ENCODE measurements at places on chromosomes 1 and 21.

GRCh38 chr1:67566803-67567377 lies 118.1 kb upstream of the GADD45A start:
- no peak for DNase-seq

- no peak for DNase-seq
Observed at GRCh38 chr1:98054367-98054701, 133.5 kb upstream of the DPYD start.

GRCh38 chr1:51843948-51844347 lies 34.6 kb downstream of the NRDC start:
- no peak for DNase-seq

DNA sequence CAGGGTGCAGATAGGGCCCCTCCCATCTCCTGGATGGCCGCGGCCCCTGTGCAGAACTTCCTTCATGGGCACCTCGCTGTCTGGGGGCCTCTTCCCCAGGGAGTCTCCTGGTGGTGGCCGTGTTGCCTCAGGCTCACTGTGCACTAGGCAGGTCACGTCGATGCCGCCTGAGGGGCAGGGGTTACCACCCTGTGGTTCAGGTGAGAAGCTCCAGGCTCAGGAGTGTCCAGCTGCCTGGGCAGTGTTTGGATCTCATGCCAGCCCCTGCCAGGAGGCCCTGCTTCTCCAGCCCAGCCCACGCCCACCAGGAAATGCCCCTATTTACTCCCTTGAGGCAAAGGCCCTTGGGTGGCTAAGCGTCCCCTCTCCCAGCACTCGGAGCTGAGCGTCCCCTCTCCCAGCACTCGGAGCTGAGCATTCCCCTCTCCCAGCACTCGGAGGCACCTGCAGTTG lies 2.1 kb downstream of the ITGB2 start:
- no peak for DNase-seq

- DNase-seq: no peak
Observed at GRCh38 chr1:190608282-190608681, 130.6 kb upstream of the BRINP3 start.

DNA sequence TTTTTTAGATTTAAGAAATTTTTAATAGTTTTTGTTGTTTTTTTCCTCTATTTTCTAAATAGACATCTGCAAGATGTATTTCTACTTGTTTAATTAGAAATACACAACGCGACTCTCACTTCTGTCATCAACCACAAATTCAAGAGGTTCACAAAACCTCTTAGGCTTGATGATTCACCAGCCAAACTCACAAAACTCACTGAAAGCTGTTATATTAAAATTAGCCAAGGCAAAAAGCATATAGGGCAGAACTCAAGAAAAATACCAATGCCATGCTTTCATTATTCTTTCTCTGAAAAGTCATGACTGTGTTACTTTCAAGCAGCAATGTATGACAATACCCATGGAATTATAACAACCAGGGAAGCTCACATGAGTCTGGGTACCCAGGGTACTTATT lies 487.0 kb upstream of the RGS18 start:
- no peak for DNase-seq

DNA sequence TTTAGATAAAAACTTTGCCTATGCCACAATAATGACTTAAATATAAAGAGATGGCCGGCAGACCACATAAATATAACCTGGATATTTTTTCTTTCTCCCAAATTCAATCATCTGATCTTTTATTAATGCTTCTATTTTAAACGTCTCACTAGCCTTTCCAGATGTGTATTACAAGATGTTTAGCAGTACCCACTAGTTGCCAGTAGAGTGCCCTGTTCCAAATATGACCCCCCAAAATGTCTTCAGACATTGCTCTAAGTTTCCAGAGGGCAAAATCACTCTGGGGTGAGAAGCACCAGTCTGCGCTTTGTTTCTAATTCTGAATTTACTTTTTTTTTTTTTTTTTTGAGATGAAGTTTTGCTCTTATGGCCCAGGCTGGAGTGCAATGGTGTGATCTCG lies 268.1 kb downstream of the GRIK1 start:
- no peak for DNase-seq

DNA sequence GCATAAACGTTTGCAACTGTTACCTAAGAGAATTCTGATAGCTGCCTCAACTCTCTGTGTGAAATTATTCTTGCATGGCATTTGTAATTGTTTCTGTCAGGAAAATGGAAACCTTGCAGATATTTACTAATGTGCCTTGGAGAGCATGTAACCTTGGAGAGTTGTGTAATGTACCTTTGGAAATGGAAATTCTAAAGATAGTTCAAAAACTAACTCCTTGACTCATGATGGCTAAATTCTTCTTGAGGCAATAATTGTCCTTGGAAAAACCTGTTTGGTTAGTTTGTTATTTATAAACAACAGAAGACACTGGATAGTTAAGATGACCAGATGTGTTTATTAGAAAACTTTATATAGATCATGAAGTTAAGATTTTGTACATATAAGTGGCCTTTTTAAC lies 1033.8 kb downstream of the PLA2G4A start:
- no peak for DNase-seq

Data from heart left ventricle (tissue), 16 donors.